Stimulated activated CD4-positive, alpha-beta T cell treated with anti-CD3 and anti-CD28 coated beads, Interleukin-4, amount 100 ng/mL, for 4 hours (primary cell): ENCODE measurements at places on chromosomes 5 and 9.

DNA sequence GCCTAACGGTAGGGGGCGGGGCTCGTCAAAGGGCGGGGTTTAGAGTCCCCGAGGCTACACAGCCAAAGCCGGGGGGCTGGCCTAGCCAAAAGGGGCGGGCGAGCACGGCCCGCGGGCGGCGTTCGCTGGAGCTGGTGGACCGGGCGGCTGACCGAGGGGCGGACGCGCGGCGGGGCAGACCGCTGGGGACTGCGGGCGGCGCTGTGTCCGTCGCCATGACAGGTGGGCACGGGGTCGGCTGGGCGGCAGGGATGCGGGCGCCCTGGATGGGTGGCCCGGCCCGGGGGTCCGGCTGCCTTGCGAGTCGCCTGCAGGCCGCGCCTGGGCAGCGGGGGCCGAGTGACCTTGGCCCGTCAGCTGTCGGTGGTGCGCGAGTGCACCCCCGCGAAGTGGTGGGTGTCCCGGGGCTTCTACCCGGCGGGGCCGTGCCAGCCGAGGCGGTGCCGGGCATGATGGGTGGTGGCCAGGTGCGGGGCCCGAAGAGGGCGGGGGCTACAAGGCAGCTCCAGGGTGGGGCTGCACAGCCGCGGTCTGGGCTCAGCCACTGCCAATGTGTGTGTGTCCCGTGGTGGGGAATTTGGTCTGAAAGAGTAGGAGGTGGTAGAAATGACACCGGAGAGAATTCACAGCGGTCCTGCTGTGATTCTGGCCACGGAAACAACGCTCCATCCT is at the start of gene CARD19:
TSS of gene CARD19 (plus strand) at position 87 of the 672 bp plus-strand sequence. CDS start at position 216, 129 bp downstream.
- peak; percentile 35 for DNase-seq

DNA sequence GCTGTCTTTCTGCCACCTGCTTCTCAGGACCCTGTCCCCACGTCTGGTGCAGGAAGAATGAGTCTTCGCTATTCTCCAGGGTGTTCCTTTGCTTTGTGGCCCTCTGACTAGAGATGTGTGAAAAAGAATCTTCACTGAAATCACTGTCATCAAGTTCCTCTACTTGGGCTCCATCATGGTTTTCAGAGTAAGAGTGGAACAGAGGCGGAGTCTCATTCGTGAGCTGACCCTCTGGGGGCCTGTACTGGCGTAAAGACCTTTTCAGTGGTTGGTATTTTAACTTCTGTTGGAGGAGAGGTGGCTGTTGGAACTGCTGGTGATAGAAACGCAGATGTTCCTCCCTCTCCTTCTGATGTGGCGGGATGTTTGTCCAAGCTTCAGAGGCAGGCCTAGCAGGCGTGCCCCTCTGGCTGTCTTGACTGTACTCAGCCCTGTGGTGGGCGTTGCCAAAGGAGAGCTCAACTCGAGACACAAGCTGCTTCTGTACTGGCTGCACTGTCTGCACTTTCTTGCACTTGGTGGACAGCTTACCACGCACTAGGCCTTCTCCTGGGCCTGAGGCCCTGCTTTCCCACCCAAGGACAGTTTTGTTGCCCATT is 72.0 kb downstream of the KIF24 start:
- no peak for DNase-seq

DNA sequence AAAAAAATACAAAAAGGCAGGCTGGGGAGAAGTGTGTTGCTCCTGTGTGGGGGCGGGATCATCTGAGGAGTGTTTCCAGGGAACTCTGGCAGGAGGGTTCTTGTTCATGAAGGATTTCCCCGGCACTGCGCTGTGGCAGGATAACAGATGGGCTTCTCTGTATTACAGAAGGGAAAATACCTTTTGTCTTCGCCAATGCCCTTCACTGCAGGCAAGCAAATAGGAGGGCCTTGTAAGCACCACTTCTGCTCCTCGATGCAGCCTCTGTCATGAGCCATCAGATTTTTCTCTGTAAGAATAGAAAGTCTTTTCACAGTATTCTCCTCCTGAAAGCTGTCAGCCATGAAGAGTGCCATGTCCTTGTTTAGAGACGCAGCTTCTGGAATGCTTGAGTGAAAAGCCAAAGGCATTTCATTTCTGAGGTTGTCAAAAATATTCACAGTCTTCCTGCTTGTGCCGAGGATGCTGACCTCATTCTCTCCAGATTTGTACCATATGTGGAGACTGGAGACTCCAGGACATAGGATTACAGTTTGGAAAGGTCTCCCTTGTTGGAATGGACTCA is 294.0 kb downstream of the YTHDC2 start:
- no peak for DNase-seq

- DNase-seq: no peak
Measured at GRCh38 chr9:71962328-71962727, 50.9 kb downstream of the C9orf85 start.

DNA sequence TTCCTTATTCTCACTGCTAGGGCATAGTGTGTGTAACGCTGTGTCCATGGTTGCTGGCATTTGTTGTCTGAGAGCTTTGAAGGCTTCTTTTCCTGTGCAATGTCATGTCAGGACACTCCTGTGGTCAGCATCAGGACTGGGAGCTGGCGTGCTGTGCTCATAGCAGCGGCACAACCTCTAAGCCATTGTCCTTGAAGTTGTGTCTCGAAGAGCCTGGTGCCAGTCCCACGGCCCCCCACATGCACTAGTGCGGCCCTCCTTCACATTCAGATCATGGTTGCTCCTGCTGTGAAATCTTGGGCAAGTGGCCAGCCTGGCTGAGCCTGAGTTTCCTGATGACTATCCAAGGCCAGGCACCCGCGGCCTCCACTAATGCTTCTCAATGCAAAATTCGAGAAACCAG is 32.4 kb downstream of the PDZD2 start:
- no peak for DNase-seq

DNA sequence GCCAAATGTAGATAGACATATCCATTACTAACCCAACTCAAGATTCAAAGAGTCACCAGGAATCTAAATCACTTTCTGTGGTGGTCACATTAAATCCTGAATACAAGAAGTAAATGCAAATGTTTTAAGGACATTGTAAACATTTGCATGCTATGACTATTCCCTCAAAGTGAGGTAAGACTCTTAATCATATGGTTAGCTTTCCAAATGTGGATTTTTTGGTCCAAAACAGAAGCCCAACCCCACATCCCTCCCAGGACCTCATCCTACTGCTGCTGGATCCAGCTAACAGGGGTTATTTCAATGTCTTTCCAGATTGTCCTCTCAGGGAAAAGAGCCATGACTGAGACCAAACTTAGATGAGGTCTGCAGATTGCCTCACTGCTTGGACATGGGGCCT is 228.1 kb upstream of the PANK3 start:
- DNase-seq: no peak

DNA sequence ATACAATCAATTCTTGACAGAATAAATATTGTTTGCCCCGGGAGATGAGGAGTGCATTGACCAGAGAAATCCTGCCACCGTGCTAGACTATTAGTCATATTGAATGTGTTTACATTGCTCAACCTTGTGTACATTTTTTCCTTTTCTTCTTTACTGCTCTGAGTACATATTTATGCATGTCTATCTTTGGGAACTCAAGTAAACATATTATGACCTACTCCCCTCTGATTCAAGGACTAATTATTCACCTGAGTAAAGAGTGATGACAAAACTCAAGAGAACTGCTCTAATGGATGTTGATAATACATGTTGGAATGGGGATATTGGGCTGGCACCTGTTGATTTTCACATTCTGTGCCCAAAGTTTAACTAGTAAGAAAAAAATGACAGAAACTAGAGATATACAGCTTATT is 3.9 kb upstream of the SPINK1 start:
- DNase-seq: no peak

- no peak for DNase-seq
Measured at GRCh38 chr5:163379298-163380155, 57.9 kb upstream of the CCNG1 start.

DNA sequence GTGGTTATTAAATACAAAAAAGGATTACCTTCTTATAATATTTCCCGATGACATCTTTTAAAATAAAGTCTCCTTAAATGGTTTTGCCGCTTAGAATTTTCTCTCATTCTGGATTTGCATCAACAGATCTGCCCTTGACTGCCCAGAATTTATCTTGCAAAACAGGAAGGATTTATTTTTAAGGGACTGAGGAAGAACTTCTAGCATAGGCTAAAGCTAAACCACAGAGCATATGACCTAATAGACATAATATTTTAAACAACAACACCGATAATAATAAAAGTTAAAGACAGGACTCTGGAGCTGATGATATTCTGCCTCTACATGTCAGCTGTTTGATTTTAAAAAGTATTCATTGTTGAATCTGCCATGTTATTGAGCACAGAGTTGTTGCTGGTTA is 145.3 kb upstream of the ADCY2 start:
- no peak for DNase-seq

DNA sequence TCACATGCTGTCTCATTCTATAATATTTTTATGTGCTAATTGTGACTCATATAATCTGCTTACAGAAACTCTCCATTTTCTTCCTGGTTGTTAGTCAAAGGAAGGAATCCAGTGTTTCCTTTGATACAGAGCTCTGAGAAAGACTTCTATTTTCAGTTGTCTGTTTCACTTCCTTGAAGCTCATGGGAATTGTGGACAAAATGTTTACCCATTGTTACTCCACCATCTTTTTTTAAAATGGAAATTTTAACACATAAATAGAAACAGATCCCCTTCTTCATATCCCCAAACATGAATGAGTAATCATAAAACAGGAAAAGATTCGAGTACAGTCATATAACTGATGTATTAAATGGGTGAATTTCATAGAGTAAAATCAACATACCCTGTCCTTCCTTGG is 42.0 kb upstream of the KCNN2 start:
- no peak for DNase-seq

DNA sequence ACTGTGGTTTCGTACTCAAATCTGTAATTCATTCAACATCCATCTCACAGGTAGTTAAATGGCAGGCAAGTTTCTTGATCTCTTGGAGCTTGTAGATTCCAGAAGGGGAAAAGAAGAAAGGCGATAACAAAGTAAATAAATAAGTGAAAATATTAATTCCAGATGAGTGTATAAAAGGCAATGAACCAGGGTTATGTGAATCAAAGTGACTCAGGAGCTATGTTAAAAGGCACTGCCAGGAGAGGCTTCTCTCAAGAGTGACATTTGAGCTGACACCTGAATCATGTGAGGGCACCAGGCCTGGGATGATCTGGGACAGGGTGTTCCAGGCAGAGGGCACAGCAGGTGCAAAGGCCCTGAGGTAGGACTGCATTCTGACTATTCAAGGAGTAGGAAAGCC is 45.0 kb downstream of the DOCK2 start:
- no peak for DNase-seq

- DNase-seq: peak; percentile 26
Measured at GRCh38 chr9:136762915-136763648, 1.2 kb downstream of the LCN15 start.

- no peak for DNase-seq
Measured at GRCh38 chr5:76199336-76200318, 116.4 kb downstream of the SV2C start.

- DNase-seq: no peak
Measured at GRCh38 chr9:95409650-95410426, 92.3 kb upstream of the FANCC start.

GRCh38 chr9:124291801-124292396 is 34.1 kb downstream of the NEK6 start:
- peak; percentile 25 for DNase-seq

- no peak for DNase-seq
Measured at GRCh38 chr5:1704266-1704665, 95.4 kb downstream of the MRPL36 start.

DNA sequence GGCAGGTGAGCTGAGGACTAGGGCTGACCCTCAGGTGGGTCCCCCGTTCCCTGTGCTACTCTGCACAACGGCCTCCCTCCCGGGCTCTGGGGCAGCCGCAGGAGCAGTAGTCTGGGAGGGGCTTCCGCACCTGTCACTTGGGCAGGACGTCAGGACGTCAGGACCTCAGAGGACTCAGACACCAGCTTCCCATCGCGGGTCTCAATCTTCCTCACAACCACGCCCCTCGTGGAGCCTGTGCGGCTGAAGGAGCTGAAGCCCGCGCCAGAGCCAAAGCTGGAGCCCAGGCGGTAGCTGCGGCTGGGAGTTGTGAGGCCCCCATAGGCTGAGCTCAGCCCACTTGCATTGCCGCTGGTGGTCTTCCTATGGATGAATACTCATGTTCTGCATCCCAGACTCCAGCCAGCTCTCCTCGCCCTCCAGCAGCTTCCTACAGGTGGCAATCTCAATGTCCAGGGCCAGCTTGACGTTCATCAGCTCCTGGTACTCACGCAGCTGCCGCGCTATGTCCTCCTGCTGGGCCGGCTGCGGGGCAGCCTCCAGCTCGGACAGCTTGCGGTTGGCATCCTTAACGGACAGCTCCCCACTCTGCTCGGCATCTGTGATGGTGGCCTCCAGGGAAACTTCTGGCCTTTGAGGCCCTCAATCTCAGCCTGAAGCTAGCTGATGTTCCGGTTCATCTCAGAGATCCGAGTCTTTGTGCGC is 381.4 kb upstream of the RGMB start:
- DNase-seq: no peak

- DNase-seq: peak; percentile 24
Measured at GRCh38 chr9:89606624-89607311, 2.0 kb downstream of the GADD45G start.

- no peak for DNase-seq
Measured at GRCh38 chr5:43412156-43412555, at the start of gene CCL28. Gene CCL28, minus strand, starts transcription at chr5:43412391. Its CDS starts 75 bp downstream, at chr5:43412316.

DNA sequence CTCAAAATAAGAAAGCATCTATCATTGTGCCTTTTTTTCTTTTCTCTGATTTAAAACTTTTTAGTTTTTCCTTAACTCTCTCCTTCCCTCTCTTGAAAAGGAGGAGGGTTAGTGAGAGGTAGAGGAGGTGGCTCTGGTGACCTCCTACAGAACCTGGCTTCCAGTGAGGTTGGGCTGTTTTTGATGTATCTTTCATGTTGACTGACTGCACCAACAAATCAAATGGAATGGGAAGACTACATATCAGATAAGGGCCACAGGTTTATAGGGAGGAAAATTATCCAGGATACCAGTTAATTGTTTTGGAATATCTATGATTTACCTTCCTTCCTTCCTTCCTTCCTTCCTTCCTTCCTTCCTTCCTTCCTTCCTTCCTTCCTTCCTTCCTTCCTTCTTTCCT is 173.2 kb downstream of the ZSWIM6 start:
- DNase-seq: no peak

GRCh38 chr9:126956917-126957686 is 42.5 kb downstream of the RALGPS1 start:
- no peak for DNase-seq

- DNase-seq: no peak
Measured at GRCh38 chr5:7012057-7012456, 298.8 kb downstream of the TENT4A start.

DNA sequence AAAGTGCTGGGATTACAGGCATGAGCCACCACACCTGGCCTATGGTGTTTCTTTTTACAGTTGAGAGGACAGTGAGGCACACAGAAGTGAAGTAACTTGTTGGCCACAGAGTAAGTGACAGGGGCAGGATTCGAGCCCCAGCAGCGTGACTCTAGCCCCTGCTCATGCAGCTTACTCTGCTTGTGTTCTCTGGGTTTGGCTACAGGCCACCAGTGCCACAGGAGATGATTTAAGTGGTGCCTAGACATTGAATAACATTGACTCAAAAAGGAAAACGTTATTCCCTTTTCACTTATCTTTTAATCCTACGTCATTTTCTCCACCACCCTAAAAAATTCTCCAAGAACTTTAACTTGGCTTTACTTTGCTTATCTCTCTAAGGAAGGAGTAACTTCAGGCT is 61.4 kb downstream of the SNX24 start:
- DNase-seq: no peak
